ENCODE measurements at places on chromosomes 12 and 14.
A peak's percentile ranks its signal among the peaks of the same experiment; 100 is the strongest.

GRCh38 chr14:85934886-85935254, 404.9 kb downstream of the FLRT2 start:
- DNase-seq: peak; percentile 47

DNA sequence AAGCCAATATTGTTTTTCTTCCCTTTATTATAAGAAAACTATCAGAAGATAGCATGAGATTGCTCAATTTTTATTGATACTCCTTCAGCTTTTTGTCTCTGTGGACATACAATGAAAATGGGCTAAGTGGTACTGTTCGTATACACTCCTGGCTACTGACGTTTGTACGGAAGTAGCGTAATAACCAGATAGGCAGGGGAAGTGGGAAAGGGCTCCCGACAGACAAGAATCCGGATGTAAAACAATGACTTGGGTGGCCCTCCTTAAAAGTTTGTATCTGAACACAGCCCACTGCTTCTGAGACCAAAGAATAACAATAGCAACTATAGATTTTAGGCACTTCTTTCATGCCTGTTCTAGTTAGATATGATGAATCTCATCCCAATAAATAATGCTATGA, 99.6 kb downstream of the RPS6KA5 start:
- DNase-seq: no peak

DNA sequence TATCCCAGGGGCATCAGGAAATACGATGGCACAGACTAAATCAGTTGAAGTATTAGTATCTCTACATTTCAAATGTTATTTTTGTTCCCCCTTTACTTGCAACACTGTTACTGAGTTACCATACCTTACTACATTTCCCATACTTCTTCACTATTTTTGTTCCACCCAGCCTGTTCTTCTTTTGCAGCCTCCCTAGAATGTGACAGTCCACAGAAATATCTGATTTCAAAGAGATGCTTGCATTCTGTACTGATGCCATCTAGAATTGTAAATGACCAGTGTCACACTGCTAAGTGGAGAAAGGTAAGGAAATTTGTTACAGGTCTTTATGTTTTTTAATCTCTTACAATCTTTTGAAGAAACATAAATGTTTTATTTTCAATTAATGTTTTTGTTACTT, 279.9 kb downstream of the CCER1 start:
- no peak for DNase-seq

DNA sequence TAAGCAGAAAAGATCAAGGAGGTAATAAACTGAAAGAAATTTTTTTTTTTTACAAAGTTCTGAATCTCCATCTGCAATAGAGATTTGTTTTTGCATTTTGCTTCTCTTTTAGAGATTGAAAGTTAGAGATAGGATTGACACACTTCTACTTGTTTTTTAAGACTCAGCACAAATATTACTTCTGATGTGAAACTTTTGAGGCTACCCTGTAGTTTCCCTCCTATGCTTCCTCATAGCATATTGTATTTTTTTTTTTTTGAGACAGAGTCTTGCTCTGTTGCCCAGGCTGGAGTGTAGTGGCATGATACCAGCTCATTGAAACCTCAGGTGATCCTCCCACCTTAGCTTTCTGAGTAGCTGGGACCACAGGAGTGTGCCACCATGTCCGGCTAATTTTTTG, 32.1 kb upstream of the SGPP1 start:
- no peak for DNase-seq

DNA sequence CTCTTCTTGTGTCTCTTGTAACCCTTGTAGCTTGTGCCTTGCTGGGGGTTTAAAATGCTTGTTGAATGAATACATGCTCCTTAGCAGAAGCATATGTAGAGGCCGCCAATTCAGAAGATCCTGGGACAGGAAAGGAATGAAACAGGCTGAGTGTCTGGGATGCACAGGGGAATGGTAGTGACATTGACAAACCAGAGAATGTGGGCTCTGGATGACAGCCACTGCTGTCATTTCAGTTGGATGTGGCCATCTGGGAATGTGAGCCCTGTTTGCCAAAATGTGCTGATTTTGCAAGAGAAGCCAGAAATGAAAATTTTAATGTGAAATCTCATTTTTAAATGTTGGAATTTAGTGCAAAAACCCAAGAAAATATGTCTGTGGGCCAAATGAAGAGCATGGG, 136.8 kb downstream of the DACT1 start:
- no peak for DNase-seq

DNA sequence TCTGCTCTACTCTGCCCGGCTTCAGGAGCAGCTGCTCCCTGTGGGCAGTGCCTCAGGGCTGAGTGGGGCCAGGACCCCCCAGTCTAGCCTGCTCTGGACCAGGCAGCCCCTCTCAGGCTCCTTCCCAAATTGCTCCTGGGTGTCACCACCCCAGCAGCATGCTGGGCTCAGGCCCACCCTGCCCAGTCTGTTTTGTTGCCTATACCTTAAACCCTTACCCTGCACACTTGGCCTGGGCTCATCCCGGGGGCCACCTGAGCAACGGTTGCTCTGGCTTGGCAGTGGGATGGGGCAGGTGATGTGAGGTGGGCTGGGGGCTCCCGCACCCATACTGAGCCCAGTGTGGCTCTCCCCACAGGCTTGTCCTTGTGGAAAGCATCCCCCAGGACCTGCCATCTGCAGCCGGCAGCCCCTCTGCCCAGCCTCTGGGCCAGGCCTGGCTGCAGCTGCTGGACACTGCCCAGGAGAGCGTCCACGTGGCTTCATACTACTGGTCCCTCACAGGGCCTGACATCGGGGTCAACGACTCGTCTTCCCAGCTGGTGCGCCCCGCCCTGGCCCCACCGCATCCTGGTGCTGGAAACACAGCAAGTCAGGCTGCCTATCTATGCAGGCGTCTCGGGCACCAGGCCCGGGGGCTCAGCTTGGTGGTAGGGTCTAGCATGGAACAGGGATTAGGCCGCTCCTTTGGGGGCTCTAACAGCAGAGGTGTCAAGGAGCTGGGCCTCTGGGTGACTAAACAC, 3.9 kb downstream of the PLD4 start:
- no peak for DNase-seq

DNA sequence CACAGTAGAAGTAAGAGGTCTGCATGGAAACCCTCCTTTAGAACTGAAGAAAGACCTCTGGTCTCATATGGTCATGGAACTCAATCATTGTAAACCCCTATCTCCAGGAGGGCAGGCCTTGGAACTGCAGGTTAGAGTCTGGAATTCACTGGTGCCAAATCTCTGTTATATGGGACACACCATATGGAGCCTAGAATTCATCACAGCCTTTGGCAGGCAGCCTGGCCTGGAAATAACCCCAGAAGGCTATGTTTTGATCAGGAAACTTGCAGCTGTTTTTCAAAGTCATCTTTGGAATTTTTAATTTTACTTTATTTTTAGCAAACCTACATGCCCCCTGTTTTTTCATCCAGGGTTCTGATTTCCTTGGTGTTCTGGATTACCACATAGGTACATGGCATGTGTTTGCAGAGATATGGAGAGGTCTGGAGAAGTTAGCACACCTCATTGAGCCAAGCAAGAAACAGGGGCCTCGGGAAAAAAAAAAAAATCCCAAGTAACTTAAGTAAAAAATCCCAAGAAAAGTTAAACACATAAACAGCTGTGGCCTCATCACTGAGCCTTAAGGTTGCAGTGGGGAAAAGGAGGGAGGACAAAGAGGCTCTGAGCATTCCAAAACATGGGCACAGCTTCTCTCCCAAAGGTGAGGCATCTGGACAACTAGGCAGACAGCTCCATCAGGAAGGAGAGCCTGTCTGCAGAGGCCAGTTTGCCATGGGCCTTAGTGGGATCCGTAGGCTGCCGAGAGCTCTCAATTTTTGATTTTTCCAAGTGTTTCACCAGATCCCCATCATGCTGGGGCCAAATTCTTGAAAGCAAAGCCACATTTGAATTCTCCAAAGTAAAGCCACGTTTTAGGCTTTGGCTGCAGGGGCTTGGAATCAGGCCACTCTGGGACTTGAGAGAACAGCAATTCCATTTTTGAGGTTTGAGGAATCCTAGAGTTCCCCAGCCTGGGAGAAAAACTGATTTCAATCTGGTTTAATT, 339.6 kb upstream of the TBX3 start:
- DNase-seq: no peak
